ENCODE measurements at places on chromosomes 6 and 20. TPM values are rescaled to one million over a fixed set of nuclear protein-coding genes. Genes with fewer than 3 reads are reported as not detected.

DNA sequence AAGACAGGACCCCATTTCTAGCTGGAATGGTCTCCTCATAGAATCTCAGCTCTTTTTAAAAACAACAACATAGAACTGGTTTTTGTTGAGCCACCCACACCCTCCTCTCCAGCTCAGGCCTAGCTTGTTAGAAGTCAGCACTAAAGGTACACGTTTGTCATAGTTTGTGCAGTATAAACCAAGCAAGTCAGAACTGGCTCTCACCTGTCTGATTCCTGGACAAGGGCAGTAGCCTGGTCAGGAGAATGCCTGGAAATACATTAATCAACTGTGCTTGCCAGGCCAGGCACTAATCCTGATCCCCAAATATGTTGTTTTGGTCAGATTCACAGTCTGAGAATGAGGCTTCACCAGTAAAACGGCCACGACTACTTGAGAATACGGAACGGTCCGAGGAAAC is 296.7 kb downstream of the ZFAND3 start:
- DNase-seq: no peak

LRRN4 gene
- total RNA-seq: 0.10 TPM

FAM83B gene
- 16.9 TPM for total RNA-seq

DNA sequence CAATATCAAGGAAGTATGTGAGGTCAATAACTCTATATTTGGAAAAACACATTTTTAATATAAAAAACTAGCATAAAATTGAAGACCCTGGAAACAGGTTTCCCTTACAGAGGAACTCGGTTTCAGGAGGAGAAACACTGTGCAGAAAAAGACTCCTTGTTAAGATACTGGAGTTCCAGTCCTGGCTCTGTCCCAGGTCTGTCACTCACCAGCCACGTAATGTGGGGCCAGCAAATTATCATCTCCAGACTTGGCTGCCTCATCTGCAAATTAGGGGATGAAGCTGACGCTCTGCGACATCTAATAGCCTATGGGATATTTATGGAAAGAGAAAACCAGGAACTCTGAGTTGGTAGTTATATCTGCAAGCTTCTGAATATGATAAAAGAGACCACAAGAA is 702.7 kb downstream of the EPHA7 start:
- DNase-seq: no peak

RIN2 gene
- 1.5 TPM for total RNA-seq

RIPOR2 gene
- total RNA-seq: 0.44 TPM

DOK5 gene
- not detected for total RNA-seq
